ENCODE measurements at places on chromosomes 12 and 14.

DNA sequence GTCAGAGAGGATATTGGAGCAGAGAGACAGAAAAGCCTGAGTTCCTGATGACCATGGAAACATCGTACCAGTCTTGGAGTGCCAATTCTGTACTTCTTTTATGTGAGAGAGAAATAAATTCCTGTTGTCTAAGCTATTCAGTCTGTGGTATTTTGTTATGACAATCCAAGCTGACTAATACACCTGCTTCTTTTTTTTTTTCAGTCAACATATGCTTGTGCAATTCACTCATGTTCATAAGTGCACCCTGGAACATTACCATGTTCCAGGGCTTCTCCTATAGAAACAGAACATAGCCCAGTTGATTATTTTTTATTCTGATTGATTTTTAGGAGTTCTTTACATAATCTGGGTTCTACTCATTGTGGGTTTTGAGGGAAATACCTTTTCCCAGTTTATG lies 1.7 kb upstream of the CHPT1 start:
- no peak for DNase-seq

GRCh38 chr12:90199006-90199405 lies 490.4 kb upstream of the ATP2B1 start:
- no peak for DNase-seq

DNA sequence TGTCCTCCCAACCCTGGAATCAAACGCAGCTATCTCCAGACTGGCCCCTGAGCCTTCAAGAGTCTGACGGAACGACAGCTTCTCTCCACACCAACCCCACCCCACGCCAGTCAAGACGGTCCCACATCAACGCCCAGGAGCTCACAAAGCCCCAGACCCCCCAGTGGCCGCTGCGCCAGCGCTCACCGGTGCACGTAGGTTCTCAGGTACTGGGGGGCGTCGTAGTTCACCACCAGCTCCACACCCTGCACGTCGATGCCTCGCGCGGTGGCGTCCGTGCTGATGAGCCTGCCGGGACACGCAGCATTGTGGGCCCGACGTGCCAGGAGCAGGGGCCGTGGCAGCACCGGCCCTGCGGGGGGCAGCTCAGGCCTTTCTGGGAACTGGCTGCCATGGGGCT lies 4.2 kb downstream of the DDX51 start:
- no peak for DNase-seq

DNA sequence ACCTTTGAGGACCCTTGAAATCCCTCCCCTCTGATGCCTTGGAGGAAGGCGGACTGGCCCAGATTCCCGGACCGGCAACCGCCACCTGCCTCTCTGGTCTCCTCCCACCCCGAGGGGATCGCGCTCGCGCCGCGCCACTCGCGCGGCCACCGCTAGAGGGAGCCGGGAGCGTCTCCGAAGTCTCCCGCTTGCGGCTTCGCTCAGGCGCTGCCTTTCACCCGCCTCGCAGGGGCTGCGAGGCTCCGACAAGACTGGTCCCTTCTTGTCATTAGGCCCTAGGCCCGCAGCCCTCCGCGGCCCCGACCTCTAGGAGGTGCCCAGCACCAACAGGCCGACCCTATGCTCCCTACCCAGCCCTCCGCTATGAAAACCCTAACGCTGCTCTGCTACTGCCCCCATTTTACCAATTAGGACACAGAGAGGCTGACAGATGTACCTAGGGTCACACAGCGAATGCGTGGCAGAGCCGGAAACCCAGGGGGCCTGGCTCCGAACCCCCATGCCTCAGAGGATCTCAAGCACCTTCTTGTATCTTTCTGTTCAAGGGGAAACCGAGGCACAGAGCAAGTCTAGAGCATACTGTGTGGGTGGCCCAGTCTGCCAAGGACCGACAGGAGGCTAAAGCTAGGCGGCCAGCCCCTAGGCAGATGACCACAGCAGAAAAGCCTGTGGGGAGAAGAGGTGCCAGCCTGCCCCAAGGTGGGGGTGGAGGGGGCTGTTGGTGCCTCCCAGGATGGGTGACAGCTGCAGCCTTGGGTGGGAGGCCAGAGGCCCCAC lies 21.4 kb upstream of the VSX2 start:
- peak; percentile 80 for DNase-seq

DNA sequence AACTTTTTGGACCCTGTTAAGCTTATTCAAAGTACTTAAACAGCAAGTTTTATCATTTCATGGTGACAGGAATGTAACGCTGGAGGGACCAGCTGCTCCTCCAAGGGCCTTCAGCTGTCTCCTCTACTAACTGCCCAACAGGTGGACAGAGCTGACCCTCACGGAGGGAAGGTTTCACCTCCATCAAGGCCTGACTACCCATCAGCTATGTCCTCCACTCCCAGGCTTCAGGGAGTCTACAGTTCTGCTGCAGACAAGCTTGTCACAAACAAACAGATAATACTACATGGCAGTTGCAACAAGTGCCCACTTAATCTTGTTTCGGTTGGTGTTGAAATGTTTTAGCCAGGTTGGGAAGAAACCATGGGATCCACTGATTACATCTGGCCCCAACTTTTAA lies 175.1 kb downstream of the TTC7B start:
- DNase-seq, result no peak

DNA sequence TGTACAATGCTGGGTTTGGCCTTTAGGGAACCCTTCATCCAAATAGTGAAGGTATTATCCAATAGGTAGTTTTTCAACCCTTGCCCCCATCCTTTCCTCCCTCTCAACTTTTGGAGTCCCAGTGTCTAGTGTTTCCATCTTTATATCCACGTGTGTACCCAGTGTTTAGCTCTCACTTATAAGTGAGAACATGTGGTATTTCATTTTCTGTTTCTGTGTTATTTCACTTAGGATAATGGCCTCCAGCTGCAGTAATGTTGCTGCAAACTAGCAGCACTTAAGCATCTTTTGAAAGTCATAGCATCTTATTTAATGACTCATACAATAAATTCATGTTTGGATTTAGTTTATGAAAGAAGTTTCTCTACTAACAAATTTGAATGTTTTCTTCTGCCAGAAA lies 442.5 kb downstream of the NELL2 start:
- no peak for DNase-seq

- no peak for DNase-seq
Measured at GRCh38 chr14:22047115-22047514, 373.5 kb upstream of the OR4E1 start.

DNA sequence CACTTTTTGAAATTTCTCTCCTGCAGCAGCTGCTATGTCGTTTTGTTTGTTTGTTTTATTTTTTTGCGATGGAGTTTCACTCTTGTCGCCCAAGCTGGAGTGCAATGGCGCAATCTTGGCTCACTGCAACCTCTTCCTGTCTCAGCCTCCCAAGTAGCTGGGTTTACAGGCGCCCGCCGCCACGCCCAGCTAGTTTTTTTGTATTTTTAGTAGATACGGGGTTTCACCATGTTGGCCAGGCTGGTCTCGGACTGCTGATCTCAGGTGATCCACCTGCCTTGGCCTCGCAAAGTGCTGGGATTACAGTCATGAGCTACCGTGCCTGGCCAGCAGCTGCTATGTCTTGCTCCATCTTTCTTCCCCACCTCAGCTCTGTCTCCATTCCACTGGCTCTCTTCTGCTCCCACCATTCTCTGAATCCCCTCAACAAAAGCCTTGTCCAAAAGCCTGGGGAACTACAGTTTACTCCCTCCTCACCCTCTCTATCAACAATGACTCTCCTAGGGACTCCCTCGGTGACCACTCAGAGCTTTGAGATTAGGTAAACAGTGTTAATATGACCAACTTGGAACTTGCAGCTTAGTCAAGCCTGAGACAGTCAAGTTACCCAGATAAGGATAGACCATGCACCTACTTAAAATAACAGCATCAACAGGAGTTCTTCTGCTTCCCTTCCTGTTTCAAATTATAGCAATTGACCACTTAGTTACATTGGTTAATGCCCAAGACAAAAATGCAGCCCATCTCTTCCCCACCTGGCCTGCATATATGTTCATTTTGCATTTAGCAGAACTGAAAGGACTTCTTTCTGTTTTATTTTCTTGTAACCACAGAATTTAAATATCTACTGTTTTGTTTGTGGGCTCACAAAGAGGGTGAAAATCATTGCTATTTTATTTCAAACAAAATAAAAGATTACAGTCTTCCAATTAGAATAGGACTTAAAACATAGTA lies 189.0 kb upstream of the AMIGO2 start:
- no peak for DNase-seq

- DNase-seq, result no peak
Measured at GRCh38 chr12:22172501-22172900, 126.5 kb downstream of the CMAS start.

- DNase-seq, result no peak
Measured at GRCh38 chr12:43736927-43737440, 21.6 kb downstream of the PUS7L start.

- DNase-seq, result no peak
Measured at GRCh38 chr12:113242560-113242959, 21.3 kb downstream of the TPCN1 start.

GRCh38 chr14:102445641-102446040 lies 63.9 kb downstream of the ANKRD9 start:
- no peak for DNase-seq

DNA sequence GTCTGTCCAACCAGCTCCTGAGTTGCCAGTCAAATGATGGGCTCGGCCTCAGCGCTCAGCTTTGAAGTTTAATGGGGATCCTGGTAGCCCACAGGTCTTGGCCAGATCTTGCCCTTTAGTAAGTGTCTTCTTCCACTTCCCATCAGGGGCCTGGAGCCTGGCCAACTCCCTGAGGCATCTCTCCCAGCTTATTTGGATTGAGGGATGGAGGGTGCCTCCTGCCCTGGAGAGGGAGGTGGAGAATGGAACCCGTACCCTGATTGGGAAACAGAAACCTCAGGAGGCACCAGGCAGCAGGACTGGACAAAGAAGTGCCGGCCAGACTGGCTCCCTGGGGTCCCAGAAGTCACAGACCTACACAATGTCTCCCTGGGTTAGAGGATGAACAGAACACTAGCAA lies 40.5 kb upstream of the LTBP2 start:
- DNase-seq, result no peak

DNA sequence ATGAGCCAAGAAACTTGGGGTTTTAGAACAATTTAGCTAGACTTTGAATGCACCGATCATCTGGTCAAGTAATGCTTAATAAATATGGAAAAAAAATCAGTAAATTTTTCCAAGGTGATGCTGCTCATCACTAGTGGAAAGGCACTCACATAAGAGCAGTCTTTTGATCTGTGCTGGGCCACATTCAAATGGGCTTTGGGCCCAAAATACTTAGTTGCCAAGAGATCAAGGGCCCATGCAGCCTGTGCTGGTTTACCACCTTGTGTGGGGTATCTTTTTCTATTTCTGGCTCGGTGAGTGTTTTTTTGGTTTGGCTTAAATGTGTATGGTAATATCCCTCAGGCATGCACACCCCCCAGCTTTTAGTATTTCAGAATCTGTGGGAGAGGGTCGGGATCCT lies 943.2 kb downstream of the TMTC2 start:
- DNase-seq, result no peak

DNA sequence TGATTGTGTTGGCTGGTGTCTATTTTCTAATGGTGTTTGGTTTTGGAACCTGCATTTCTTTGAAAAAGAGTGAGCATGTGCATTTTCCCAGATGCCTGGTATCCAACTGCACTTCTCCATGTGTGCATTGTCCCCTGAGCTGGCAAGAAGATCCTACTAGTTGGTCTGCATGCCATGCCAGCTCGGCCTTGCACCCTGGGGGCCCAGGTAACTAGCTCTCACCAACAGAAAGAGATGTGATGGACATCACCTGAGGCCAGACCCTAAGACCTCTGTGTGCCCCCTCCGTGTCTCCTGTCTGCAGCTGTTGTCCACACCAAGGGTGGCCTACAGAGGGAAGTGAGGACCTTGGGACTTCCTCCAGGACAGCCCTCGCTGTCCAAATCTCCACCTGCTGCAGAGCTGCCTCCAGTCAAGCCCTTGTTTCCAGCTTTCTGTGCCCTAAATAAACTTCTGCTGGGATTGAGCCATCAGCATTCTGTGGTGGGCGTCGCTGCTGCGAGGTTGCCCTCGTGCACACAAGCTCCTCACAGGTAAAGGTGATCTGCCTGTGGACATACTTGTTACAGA lies 30.1 kb upstream of the GPR132 start:
- no peak for DNase-seq

DNA sequence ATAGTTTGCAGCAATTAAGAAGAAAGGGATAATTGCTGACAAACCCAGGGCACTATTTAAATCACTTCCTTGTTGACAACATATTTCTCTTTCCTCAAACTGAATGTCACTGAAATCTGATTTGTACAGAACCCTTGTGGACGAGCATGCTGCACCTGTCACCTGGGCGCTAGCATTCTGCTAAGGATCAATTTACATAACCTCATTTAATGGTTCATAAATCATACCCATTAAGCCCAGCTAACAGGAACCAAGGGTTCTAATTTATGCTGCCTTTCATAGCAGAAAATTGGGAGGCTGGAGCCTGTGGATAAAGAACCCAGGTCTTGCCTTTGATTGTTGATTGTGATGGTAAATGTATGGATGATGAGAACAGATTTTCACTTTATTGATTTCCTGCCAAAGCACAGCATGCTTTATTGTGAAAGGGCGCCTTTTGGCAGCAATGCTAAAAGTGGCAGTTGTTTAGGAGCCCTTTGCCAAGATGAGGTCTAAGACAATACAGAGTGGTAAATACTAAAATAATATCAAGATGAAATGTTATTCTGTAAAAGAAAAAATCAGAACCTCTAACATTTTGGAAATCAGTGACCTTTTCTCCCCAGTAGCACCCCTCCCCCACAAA lies 95.4 kb downstream of the NKX2-1 start:
- no peak for DNase-seq

DNA sequence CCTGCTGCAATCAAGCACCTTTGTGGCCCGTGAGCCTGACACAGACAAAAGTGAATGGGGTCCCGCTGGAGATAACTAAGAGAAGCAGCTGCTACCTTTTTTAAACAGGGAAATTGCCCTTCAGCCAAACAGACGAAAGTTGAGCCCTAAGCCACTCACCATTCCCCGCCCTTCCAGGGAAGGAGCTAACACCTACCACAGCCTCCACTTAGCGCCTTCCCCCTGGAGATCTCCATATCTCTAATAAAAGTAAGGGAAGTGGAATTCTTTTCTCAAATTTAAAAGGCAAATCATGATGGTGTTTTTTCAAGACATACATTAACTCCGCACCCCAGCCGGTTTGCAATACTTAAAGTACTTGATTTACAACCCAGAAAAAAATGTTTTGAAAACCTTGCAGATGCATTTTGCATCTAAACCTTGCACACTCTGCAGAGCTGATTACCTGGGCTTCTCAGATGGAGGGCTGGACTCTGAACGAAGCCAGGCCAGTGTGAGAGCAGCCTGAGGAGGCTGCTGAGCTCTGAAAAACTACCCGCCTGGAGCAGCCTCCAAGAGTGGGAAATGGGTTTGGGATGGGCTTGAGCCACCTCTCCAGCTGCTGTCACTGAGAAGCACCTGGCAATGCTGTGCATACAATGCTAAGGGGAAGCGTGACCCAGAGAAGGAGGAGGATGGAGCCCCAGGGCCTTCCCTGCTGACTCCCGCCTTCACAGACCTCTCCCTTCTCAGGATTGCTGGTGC lies 10.0 kb downstream of the NUAK1 start:
- DNase-seq, result no peak

DNA sequence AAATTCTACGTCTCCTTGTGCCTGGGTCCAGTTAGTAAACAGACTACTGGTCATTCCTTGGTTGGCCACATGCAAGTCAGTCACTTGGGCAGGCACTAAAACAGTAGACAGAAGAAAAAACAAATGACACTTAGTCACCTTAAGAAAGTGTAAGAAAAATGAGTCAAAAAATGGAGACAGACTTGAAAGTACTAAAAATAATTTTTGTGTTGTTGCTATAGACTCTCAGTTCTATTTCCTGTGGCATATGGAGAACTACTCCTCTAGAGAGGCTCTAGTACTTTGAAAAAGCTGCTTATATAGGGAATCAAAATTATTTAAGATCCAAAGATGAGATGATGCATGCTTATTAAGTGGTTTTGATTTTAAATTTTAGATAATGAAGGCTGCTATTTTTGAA lies 56.0 kb downstream of the PTPRB start:
- DNase-seq, result no peak

Measured in posterior cingulate gyrus (tissue), 11 donors.